Natural killer cell treated with Interleukin-12 subunit alpha and Interleukin-12 subunit beta and Interleukin-15 and Interleukin-18, amount 100 ng/mL, for 72 hours (primary cell): ENCODE measurements at places on chromosomes 1 and 21. TPM values are rescaled to one million over a fixed set of nuclear protein-coding genes. Genes with fewer than 3 reads are reported as not detected.

DNAJC28 gene
- 0.86 TPM for total RNA-seq

ADGRB2 gene
- total RNA-seq = 1.2 TPM

TMEM269 gene
- 0.55 TPM for total RNA-seq

DNA sequence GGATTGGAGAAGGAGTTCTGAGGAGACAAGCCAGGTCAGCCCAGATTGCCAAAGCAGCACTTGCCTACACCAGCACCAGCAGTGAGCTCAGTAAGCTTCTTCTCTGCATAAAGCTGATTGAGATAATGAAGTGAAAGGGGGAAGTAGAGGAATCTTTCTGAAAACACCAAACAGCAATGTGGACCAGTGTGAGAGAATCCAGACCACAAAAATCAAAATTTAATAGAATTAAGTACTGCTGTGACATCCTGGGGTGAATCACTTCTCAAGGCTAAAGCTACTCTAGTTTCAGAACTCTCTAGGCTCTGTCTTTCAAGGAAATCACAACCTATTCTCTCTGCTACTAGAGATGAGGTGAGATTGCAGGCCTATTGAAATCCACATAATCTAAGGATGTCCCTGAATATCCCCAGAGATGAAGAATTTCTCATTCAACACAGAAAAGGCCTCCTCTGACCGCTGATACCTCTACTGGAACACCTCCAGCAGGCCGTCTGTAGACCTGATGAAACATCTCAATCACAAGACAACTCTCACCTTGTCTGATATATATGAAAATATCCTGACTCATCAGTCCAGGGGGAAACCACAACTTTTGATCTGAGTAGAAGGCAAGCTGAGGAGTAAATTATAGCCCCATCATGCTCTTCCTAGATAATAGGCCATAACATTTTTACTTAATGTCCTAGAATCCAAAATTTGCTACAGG is at the start of gene FCRL4:
TSS of gene FCRL4 (minus strand) at position 127 of the 709 bp plus-strand sequence. CDS start 141 bp downstream, outside the sequence.
- H3K4me1 ChIP-seq = peaks cover 17% of the 10 kb centered on the region
- no peak for DNase-seq
- H3K27me3 ChIP-seq = peaks cover 17% of the 10 kb centered on the region
- H3K4me3 ChIP-seq = peak within 1 kb of the TSS; percentile 56

- no peak overlapping the region for H3K27ac ChIP-seq
- peaks cover 33% of the 10 kb centered on the region for H3K27me3 ChIP-seq
- peaks cover 5% of the 10 kb centered on the region for H3K4me1 ChIP-seq
- no peak overlapping the region for H3K4me3 ChIP-seq
Measured at GRCh38 chr1:217139513-217139912, 416.3 kb upstream of the ESRRG start.

GRCh38 chr21:44865561-44866280 is 7.8 kb downstream of the PTTG1IP start:
- H3K27me3 ChIP-seq = no peaks in the 10 kb centered on the region
- H3K4me3 ChIP-seq = peak overlapping the region; percentile 19
- H3K4me1 ChIP-seq = peaks cover 64% of the 10 kb centered on the region
- no peaks in the 10 kb centered on the region for H3K36me3 ChIP-seq
- peak overlapping the region; percentile 95 for H3K27ac ChIP-seq
- no peak for DNase-seq

GRCh38 chr1:92980732-92981647 is 19.7 kb upstream of the DIPK1A start:
- H3K27me3 ChIP-seq = no peaks in the 10 kb centered on the region
- H3K4me3 ChIP-seq = peak overlapping the region; percentile 64
- no peaks in the 10 kb centered on the region for H3K36me3 ChIP-seq
- peak overlapping the region; percentile 88 for H3K27ac ChIP-seq

DNA sequence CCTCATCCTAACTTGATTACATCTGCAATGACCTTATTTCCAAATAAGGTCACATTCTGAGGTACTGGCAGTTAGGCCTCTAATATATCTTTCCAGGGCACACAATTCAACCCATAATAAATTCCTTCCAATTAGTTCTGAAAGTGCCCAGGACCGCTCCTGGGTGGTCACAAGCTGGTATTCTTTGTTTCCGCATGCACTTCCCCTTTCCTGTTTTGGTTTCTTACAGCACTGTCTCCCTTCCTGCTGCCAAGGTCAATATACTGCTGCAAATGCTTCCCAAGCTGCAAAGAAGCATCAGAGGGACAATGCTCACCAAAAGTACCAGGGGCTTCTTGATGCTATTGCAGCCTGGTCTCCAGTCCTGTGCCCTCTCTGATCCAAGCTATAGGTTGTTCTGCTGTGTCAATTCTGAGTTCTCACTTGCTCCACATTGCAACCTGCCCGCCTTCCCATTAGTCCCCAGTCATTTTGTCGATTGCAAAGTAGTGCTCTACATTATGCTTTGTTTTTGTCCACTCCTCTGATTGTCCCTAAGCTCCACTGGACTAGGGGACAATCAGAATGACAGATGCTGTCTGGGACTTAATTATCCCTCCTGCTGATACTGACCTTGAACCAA is 13.9 kb upstream of the XPR1 start:
- H3K4me3 ChIP-seq = no peak overlapping the region
- no peaks in the 10 kb centered on the region for H3K36me3 ChIP-seq
- H3K27me3 ChIP-seq = peaks cover 5% of the 10 kb centered on the region
- no peaks in the 10 kb centered on the region for H3K4me1 ChIP-seq

DNA sequence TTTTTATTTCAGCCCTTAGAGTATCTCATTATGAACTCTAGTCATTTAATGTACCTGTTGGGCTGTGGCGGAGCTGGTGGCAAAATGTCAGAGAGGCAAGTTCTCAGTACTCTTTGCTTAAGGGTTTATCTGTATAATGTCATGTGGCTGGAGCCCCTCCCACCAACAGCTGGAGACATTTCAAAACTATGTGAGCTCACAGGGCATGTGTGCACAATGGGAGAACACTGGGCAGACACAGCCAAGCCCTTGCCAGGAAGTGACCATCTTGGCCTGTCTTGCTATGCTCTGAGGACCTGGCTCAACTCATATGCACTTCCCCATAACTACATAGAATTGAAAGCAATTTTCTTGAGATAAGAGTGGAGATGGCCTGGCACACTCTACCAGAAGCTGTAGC is 296.4 kb downstream of the PTPRU start:
- H3K36me3 ChIP-seq = peaks cover 11% of the 10 kb centered on the region
- no peak overlapping the region for H3K27ac ChIP-seq
- H3K4me3 ChIP-seq = no peak overlapping the region
- no peak for DNase-seq
- no peaks in the 10 kb centered on the region for H3K4me1 ChIP-seq
- peaks cover 12% of the 10 kb centered on the region for H3K27me3 ChIP-seq
